ENCODE measurements at places on chromosomes 11 and 22.

DNA sequence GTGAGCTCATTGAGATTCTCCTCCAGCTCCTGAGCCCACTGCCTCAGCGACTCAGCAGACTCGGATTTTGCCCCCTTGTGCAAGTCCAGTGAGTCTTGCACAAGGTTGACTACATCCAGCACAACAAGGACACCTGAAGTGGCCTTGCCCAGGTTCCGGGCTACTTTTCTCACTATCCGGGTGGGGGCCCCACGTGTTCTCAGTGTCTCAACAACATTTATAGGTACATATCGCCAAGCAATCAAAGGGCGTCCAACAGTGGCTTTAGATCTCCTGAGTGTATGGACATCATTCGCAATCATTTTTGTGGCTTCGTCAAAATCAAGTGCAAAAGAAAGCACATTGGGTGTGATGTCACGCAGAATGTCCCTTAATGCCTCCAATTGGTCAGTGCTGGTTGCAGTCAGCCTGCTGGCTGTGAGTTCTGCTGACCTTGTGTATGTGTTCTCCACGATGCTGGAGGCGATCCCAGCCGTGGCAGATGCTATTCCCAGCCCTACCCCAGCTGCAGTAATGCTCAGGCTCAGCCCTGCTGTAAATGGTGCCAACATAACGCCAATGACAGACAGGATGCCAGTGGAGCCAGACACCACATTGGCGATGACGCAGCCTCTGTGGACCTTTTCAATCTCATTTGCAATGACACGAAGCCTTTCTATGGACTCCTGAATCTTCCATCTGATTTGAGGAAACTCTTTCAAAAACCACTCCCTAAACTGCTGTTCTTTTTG, 10.3 kb downstream of the APOL4 start:
- DNase-seq, result no peak

DNA sequence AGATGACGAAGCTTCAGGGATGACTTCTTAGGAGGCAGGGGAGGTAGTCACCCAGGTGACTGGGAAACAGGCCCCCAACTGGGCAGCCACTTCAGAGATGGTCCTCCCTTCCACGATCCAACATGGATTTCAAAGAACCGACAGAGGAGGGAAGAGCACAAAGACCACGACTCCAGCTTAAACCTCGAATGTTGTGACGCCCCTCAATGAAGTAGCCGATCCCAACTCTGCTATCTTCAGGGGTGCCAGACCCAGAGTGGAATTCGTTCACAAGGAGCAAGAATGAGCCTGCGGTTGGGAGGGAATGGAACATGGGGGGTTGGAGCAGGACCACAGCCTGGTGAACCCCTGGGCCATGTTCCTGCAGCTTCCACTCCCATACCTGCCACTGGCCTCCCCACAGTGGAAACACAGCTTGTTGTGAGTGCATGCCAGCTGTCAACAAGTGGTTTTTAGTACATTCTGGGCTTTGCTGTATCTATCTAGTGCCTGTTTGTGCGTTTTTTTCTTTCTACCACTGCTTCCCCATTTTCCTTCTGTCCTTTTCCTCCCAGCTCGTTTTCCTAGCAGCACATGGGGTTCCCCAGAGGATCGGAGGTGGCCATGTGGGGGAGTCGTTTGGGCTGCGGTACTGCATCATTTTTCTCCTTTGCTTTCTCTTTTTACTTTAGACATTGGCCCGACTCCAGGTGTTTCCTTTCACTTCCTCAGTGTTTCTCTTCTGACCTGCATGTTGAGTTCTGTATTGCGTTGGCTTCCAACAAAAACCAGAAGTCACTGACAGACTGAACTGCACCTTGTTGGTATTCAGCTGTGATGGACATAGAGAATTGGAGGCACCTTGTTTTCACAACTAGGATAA, 65.8 kb downstream of the MORC2 start:
- DNase-seq, result no peak

GRCh38 chr11:9120664-9121468, 29.5 kb upstream of the SCUBE2 start:
- DNase-seq, result no peak

- DNase-seq, result no peak
These were observed 3.1 kb downstream of the NAP1L4 start for GRCh38 chr11:2989006-2989405.

DNA sequence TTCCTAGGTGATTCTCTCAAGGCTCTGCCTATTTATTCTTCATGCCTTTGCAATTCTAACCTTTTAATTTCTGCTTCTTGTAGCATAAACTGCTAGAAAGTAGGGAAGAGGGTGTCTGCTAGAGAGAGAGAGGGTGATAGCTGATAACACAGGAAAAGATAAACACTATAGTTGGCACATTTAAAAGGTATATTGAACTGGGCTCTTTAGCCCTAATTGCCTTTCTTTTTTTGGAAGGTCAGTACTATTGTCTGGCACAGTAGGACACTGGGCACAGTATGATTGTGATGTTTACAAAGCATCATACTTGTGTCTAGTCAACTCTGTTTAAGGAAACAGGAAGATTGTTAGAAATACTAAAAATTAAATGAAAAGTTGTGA, 33.3 kb downstream of the TEAD1 start:
- DNase-seq, result no peak
